ENCODE measurements at places on chromosomes 6 and 20.

DNA sequence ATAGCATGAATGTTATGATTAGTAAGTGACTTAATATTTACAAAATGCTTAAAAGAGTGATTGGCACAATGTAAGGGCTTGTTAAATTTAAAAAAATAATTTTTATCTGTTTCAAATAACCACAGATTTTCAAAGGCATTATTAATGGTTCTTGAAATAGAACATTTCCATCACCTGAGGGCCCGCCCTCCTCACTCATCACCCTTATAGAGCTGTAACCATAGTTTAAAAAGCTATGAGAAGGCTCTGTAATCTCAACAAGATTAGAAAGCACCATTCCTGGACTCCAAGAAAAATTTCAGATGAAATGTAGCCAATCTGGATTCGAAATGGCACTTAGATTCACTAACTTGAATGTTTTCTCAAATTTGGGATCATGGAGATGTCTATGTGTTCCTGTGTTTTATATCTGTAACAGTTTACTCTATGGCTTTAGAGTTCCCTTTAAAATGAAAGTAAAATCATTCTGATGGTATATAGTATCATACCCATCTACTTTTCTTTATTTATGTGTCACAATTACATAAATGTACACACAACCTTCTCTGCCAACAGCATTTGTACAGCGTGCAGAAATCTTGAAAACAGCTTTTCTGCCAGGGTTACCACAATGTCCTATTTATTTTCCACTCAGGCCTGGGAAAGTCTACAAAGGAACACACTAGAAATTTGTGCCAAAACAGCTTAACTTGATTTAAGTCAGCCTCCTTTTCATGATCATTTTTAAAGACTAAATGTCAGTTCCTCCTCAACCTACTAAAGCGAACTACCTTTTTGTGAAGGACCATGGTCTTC is 207.7 kb downstream of the TBX18 start:
- DNase-seq, result no peak

GRCh38 chr6:78861509-78861908 is 5.8 kb upstream of the IRAK1BP1 start:
- no peak for DNase-seq

DNA sequence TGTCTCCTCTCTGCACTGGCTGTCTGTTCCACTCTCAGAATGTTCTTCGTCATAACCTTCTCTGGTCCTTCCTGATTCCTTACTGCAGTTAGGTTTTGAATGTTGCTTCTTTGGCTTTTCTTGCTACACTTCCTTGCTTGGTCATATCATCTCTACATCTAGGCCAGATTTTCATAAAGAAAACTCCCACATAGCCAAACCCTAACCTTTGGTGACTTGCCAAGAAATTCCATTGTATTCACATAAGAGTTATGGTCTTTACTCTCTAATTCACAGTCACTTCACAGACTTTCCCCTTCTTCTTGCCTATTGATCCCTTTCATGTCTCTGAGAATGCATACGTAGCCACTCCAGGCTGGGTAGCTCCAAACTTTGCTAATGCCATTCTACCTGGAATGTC is 41.9 kb upstream of the SIM1 start:
- no peak for DNase-seq

- no peak for DNase-seq
Observed at GRCh38 chr6:29965563-29965872, 23.2 kb downstream of the HLA-A start.

DNA sequence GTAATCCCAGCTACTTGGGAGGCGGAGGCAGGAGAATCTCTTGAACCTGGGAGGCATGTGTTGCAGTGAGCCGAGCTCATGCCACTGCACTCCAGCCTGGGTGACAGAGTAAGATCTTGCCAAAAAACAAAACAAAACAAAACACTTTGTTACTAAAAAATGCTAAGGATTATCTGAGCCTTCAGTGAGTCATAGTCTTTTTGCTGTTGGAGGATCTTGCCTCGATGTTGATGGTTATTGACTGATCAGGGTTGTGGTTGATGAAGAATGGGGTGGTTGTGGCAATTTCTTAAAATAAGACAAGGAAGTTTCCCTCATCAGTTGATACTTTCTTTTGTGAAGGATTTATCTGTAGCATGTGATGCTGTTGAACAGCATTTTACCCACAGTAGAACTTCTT is 196.8 kb upstream of the HDDC2 start:
- no peak for DNase-seq

GRCh38 chr20:34703424-34704176 is 544 bp upstream of the TP53INP2 start:
- peak; percentile 56 for DNase-seq

DNA sequence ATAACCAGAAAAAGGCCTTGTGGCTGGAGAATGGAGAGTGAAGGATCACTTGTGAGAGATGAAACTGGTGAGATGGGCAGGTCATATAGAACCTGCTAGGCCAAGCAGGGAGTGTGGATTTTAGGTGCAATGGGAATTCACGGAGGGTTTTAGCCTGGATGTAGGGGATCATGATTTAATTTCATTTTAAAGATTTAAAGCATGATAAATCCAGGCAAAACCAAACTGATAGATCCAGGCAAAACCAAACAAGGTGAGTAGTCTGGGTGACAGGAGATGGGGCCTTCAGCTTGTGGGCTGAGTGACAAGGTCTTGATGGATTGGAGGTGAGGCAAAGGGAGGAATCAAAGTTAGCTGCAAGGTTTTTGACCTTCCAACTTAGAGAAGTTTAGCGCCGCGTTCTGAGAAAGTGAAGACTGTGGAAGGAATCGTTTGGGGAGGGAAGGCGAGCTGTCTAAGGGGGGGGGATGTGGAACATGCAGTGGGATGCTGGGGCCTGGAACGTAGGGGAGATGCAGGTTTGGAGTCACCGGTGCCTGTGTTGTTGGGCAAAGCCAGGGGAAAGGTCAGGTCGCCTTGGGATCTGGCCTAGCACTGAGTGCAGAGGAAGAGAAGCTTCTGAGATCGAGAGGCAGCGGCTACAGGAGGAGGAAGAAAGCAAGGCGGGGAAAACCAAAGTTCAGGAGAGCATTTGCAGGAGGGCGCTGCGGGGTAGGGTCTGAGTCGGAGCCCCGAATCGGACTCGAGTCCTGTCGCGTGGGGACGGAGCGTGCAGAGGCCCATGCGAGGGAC is 1.3 kb upstream of the PLCG1 start:
- DNase-seq, result no peak

GRCh38 chr6:65771946-65772345 is 64.9 kb upstream of the EYS start:
- no peak for DNase-seq

DNA sequence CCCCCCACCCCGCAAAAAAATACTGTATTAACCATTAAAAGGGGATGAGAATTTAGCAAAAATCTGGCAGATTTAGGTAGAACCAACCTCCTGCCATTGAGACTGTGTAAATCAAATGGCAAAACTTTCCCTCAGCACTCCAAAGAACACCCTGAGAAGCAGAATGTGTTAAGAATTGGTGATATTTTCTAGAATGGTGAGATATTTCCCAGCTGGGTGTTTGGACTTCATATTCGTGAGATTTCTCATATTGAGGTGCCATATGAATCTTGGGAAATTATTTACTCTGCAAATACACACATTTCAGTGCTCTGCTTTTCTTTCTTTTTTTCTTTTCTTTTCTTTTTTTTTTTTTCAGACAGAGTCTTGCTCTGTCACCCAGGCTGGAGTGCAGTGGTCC is 66.3 kb upstream of the FOXO3 start:
- DNase-seq, result no peak

Measured in common myeloid progenitor, CD34-positive (primary cell).